CD4-positive, alpha-beta T cell treated with Interleukin-6 at 100 ng/mL for 8 hours (primary cell): ENCODE measurements at places on chromosomes 5 and 9.

DNA sequence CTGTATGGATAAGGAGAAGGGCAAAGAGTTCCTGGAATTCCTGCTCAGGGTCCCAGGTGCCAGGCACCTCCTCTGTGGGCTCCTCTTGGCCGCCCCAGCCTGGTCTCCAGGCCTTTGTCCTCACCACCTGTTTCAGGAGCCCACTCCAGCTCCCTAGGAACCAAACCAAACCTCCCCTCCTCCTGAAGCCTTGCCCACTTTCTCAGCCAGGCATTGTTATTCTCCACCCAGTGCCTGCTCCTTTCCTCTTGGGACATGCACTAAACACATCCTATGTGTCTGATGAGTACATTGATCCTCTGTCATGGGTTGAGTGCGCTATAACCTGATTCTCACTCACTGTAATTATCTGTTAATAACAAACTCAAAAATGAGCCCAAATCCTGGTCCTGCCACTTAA, 189.8 kb downstream of the SPOCK1 start:
- no peak for DNase-seq

- DNase-seq, result no peak
These were observed 3.7 kb upstream of the IFNB1 start for GRCh38 chr9:21081451-21081850.

GRCh38 chr5:64147849-64148441, 17.7 kb upstream of the RNF180 start:
- no peak for DNase-seq

- no peak for DNase-seq
These were observed 631.9 kb downstream of the PRELID2 start for GRCh38 chr5:145203193-145203592.

- no peak for DNase-seq
These were observed 118.1 kb downstream of the NUDT12 start for GRCh38 chr5:103444333-103445038.

GRCh38 chr5:128290152-128290858, 206.7 kb downstream of the SLC12A2 start:
- no peak for DNase-seq

- no peak for DNase-seq
These were observed 250.1 kb downstream of the PBX3 start for GRCh38 chr9:125997196-125997823.

DNA sequence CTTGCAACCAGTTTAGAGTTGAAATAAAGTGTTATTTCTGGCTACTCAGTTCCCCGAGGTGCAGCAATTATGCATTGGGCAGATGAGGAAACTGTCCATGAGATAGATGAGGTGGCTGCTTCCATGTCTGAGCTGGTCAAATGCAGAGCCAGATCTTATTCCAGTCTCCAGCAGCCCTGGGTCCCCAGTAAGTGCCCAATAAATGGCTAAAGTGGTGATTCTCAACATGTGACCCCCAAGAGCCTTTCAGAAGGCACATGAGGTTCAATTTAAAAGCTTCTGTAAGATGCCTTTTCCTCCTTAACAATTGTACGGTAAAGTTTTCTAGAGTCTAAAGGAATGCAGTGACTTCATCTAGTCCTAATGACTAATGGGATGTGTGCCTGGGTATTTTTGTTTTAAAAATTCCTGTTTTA, 17.5 kb downstream of the ATOX1 start:
- DNase-seq, result no peak

- no peak for DNase-seq
These were observed 138.2 kb downstream of the GAS1 start for GRCh38 chr9:86809151-86809550.

- DNase-seq, result no peak
These were observed 112.2 kb upstream of the ADRA1B start for GRCh38 chr5:159804121-159804520.

DNA sequence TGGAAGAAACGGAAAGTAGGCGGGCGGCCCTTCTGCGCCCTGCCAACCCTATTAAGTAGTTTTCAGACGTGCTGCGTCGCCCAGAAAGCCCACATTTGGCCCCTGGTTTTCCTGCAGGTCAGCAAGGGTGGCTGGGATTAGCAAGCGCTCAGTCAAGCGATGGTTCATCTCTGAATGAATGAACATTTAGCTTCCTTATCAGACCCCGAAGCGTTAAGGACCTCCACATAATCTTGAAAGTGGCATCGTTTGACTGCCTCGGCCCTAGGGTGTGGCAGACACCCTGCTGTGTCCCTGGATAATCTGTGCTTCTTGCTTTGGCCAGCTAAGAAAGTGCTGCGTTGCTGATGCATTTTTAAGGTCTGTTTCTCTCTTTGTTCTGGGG, 684 bp downstream of the TOR1B start:
- no peak for DNase-seq

GRCh38 chr5:135826221-135826525, 8.3 kb upstream of the SLC25A48 start:
- no peak for DNase-seq

DNA sequence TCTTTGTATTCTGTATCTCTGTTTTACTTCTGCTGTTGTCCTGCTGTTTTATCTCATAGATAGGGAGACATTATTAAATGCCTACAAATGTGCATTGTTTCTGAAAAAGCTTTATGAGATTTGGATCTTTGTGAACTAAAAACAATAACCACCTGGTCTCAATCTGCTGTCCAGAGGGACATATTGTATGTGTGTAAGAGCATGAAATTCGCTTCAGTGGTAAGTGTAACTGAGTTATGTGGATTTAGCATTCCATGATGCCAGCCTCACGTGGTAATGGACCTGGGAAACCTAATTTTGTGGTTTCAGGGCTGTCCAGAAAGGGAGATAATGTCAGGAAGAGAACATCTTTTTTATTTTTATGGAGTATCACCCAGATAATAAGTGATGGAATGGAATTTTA, 119.3 kb downstream of the GDNF start:
- DNase-seq, result no peak

- DNase-seq, result peak; percentile 34
These were observed 216.5 kb downstream of the PDZD2 start for GRCh38 chr5:31855134-31856040.

- no peak for DNase-seq
These were observed 20.2 kb downstream of the ARSB start for GRCh38 chr5:78964889-78965288.

DNA sequence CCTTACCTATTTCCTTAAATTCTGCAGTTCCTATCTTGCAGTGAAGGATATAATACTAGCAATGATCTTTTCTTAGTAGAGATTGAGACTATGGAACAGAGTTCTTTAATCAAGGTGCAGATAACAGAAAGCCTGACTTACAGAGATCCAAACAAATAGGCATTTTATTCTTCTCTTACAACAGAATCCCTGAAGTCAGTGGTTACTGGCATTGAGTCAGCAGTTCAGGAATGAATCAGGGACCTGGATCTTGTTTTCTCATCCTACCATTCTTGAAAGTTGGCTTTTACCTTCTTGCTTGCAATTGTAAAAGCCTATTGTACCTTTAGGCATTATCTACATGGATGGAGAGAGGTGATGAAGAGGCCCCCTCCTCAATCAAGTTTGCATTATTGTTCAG, 47.5 kb upstream of the TLE4 start:
- no peak for DNase-seq

GRCh38 chr5:122559676-122560075, 215.2 kb upstream of the SNX2 start:
- DNase-seq, result no peak

DNA sequence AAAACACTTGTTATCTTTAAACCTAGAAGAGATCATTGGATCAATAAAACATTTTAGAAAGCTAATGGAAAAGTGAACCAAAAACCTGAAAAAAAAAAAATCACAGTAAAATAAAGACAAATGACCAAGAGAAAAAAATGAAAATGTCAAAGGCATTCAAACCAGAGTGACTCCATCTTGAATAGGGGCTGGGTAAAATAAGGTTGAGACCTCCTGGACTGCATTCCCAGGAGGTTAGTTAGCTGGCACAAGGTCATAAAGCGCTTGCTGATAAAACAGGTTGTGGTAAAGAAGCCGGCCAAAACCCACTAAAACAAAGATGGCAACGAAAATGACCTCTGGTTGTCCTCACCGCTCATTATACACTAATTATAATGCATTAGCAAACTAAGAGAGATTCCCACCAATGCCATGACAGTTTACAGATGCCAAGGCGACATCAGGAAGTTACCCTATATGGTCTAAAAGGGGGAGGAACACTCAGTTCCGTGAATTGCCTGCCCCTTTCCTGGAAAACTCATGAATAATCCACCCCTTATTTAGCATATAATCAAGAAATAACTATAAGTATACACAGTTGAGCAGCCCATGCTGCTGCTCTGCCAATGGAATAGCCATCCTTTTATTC, 116.7 kb upstream of the NEK6 start:
- no peak for DNase-seq

DNA sequence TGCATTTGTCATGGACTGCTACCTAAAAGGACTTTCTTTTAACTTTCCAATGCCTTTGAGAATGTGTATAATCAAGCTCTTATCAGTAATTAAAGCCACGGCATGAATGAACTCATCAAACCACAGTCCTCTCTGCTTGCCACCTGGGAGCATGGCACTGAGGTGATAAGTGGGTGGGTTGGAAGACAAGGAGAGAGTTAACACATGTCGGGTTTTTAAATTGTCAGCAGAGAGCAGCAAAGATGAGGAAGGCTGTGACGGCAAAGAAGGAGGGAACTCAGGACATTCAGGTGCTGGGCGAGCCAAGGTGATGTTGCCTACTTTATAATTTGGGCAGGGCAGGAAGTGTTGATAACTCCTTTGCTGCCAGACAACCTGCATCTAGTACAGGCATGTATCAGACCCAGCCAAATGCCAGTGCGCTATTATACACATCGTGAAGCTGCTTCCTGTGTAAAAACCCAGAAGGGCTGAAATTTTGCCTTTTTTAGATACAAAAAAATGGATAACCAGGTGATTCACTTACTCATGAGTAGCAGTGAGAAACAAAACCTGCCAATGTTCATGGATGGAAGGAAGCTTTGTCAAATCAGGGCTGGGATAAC, 269.1 kb downstream of the KIF4B start:
- no peak for DNase-seq
